Hepatocyte (in vitro differentiated cells): ENCODE measurements at places on chromosomes 3 and 15. TPM values are rescaled to one million over a fixed set of nuclear protein-coding genes. Genes with fewer than 3 reads are reported as not detected.

DNA sequence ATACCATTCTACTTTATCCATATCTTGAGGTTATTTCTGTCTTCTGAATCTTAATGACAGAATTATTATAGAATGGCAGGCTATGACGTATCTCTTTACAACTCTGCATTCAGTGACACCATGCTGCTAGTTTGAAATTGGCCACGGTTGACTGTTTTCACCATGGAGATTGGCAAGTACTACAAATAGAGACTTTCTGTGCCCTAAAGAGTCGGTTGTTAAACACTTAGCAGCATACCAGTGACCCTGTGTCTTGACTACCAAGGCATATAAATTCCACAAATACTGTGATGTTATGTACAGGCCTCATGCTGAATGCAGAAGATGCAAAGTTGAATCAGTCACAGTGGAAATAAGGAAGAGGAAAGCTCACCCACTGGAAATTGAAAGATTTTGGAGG, 67.0 kb upstream of the CADPS start:
- H3K4me1 ChIP-seq: no peaks in the 10 kb centered on the region
- no peak overlapping the region for H3K27ac ChIP-seq
- DNase-seq: no peak
- no peak overlapping the region for H3K4me3 ChIP-seq
- no peaks in the 10 kb centered on the region for H3K36me3 ChIP-seq

SCAANT1 gene
- not detected in 2 replicates for total RNA-seq

DNA sequence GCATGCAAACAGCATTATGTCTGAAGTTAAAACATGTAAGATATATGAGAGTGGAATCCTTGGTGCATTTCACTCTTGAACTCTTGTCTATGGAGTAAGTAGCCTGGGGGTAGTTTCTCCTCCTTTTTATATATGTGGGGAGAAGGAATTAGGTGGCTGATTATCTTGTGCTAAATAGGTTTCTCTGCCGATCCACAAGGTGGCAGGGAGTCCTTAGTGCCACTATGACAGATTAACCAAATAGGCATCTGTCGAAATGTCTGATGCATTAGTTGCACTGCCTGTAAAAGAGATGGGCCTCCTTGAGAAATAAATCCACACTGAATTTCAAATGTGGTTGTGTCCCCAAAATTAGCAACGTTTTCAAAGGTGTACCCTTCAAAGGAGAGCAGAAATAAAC, 170.1 kb downstream of the CNTN4 start:
- H3K27ac ChIP-seq: no peak overlapping the region
- no peaks in the 10 kb centered on the region for H3K4me1 ChIP-seq

DNA sequence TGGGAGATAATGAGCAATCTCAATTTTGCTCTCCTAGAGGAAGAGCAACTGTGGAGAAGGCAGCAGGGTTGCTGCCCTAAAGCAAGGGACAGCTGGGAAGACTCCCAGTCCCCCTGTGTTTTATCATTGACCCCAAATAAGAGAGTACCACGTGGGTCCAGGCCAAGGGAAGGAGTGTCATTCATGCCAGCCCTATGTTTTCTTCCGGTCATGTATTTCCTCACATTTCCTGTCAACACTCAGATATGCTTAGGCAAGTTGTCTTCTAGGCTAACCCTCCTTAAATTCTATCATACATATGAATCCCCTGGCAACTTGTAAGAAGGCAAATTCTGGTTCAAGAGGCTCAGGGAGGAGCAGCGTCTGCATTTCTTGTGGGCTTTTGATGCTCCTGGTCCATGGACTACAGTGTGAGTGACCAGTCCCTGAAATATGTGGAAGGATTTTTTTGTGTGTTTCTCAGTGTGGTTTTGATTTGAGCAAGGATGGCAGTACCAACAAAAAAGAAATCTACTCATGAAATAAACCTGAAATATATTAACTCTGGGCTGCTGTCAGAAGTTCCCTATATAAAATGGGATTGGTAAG, 31.9 kb upstream of the RPP14 start:
- H3K27me3 ChIP-seq: no peaks in the 10 kb centered on the region
- DNase-seq: no peak
- H3K27ac ChIP-seq: no peak overlapping the region
- H3K4me3 ChIP-seq: no peak overlapping the region
- H3K36me3 ChIP-seq: no peaks in the 10 kb centered on the region

DNA sequence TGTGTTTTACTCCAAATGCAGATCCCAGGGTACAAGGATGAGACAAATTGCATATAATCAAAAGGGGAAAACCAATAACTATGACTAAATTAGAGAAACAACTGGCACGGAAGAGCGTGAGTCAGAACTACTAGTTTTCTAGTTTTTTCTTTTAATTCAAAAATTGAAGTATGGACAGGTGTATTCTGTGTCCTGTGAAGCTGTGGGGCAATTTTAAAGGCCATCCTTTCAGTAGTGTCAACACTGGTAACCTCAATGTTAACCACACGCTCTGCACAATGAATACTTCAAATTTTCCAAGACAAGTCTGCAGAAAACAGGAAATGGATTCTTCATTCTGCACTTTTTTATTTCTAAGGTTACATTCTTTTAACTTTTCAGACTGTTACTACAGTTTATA, 32.5 kb upstream of the GOLGA8A start:
- H3K27me3 ChIP-seq: peaks cover 6% of the 10 kb centered on the region
- no peak for DNase-seq
- H3K27ac ChIP-seq: no peak overlapping the region

DNA sequence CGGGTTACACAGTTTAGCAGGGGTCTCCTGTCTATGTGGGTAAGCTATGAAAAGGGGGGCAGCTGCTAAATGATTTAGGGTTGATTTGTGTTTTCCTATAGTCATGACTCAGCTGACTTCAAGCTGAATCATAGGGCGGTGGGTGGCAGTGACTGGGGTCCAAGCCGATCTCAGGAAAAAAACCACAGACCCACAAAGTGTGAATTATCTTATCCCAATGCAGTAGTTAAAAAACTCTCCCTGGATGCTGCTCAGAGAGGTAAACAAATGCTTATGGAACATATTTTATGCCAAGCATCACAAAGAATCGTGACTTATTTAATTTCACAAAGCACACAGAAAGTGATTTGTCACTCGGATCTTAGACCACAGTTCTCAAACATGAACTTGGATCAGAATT, 18.4 kb upstream of the TOPAZ1 start:
- DNase-seq: no peak
- no peak overlapping the region for H3K4me3 ChIP-seq
- H3K36me3 ChIP-seq: no peaks in the 10 kb centered on the region
- H3K4me1 ChIP-seq: no peaks in the 10 kb centered on the region
- no peak overlapping the region for H3K27ac ChIP-seq
- H3K27me3 ChIP-seq: no peaks in the 10 kb centered on the region

- no peak overlapping the region for H3K4me3 ChIP-seq
- H3K4me1 ChIP-seq: no peaks in the 10 kb centered on the region
- H3K36me3 ChIP-seq: no peaks in the 10 kb centered on the region
- DNase-seq: peak; percentile 5
Measured at GRCh38 chr3:144590854-144591253, 619.2 kb downstream of the DIPK2A start.

PLSCR2 gene
- not detected in 2 replicates for total RNA-seq

USP50 gene
- not detected in 2 replicates for total RNA-seq

GRCh38 chr3:124409650-124410275, 320.5 kb upstream of the UMPS start:
- peaks cover 7% of the 10 kb centered on the region for H3K4me1 ChIP-seq
- H3K27me3 ChIP-seq: no peaks in the 10 kb centered on the region
- H3K36me3 ChIP-seq: no peaks in the 10 kb centered on the region
- DNase-seq: peak; percentile 20

ZPLD1 gene
- total RNA-seq: 0.12 and 0.40 TPM in 2 replicates

- peaks cover 27% of the 10 kb centered on the region for H3K4me1 ChIP-seq
- H3K27me3 ChIP-seq: no peaks in the 10 kb centered on the region
- peak overlapping the region; percentile 94 for H3K27ac ChIP-seq
- peak overlapping the region; percentile 14 for H3K4me3 ChIP-seq
- DNase-seq: peak; percentile 47
Measured at GRCh38 chr3:36991923-36992805, 767 bp downstream of the EPM2AIP1 start.
